ENCODE measurements at places on chromosomes 2 and 18.

GRCh38 chr2:173997269-173997668 is 32.1 kb upstream of the SP3 start:
- no peak for DNase-seq

- no peak for DNase-seq
Measured at GRCh38 chr2:113231064-113231463, 47.7 kb downstream of the PAX8 start.

DNA sequence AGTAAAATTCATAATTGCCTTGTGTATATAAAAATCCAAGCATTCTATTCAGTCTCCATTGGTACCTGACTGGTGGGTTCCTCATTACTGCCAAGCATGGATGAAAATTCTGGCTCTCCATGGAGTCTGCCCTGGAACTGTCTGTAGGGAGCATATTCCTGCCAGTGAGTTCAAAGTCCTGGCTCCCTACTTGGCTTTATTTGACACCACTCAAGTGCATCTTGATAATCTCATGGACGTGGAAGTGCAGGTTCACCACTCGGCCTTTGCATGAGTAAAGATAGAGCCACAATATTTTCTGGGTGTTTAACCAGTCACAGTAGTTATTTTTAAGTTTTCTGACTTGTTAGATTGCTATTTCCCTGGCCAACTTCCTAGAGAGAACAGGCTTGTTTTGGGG is 63.5 kb downstream of the CNTNAP5 start:
- no peak for DNase-seq

DNA sequence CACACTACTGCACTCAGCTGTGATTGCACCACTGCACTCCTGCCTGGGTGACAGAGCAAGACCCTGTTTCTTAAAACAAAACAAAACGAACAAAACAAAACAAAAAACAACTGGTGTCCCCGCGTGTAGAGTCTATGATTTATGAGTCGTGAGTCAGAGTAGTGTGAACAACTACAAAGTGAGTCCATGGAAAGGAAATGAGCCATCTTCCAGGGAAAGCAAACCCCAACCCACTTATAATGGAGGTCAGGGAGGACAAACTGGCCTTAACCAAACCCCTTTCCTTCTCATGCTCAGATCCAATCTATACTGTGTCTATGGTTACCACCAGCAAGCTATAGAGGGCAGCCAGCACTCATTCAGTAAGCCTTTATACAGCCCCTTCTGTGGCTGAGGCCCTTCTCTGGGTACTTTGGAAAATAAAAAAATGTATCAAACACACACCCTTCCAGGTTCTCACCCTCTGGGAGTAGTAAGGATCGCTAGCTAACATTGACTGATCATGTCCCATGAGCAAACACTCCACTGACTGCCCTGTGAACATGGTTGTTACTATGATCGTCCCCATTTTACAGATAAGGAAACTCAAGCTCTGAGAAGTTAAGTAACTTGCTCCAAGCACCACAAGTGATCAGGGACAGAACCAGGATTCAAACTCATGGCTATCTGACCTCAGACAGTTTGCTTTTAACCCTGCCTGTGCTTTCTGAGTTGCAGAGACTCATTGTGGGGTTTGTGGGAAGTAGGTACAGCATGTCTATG is 24.7 kb upstream of the COLEC12 start:
- no peak for DNase-seq

GRCh38 chr2:119879502-119879901 is 119.8 kb downstream of the PTPN4 start:
- no peak for DNase-seq

DNA sequence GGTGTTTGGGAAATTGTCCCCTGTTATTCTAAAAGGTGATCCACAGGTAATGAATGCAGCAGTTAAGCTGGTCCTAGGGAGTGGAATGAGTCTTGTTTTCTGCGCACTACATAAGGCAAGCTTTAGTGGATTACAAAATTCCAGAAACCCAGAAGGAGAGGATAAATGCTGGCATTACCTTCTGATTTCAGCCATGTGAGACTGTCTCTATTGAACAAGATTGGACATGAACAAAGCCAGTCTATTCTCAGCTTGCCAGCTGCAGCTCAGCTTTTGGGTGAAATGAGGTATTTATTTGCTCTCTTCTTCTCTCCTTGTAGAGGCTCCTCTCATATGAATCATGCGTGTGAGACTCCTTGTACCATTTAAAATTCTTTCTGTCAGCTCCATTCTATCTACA is 944.9 kb downstream of the CNTNAP5 start:
- no peak for DNase-seq

- peak; percentile 50 for DNase-seq
Measured at GRCh38 chr18:32714571-32715148, 58.2 kb downstream of the KLHL14 start.

DNA sequence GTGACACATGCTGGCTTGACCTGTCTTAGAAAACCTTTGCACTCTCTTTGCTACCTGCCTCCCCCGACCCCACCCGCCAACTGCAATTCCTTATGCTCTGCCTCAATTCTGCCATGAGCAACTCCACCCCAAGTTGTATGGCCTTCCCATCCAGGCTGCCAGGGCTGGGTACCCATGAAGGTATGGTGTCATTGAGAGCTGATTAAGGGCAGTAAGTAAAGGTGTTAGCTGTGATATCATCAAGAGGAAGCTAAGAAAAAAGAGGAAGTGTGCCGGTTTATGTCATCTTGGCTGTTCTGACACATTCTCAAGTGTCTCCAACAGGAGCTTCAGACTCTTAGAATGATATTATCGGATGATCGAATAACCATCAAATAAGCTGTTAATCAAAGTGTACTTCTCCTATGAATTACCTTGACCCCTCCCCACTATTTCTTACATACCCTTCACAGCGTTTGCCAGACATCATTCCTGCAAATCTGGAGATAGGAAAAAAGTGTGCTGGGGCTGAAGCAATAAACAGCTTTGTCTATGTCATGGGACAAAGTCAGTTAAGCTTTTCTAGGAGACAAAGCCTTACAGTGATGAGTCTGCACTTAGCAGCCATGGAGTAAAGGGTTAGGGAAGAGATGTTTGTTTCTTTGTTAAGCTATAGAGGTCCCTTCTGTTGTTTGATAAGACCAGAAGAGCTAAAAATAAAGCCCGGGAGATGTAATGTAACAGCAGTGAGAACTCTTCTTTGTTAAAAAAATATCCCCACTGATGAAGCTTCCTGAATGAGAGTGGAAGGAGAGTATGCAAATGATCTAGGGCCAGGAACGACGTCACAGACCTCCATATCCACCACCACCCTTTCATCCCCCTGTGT is 40.4 kb upstream of the SMAD2 start:
- no peak for DNase-seq

- no peak for DNase-seq
Measured at GRCh38 chr2:171150694-171151285, 9.9 kb downstream of the TLK1 start.

DNA sequence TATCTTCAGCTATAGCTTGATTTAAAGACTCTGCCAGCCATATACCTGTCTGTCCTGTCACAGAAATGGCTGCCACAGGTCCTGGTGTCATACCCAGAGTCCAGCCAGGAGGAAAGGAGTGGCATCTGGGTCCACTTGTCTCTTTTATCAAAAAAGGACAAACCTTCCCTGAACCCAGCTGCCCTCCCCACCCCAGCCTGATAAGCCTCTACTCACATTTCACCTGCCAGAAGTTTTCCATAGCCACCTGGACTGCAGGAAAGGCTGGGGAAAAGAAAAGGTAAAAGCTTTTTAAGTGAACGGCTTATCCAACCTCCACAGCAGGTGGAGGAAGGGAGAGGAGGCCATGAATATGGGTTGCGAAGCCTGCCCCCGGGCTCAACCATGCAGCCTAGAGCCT is 32.8 kb downstream of the TMEM163 start:
- no peak for DNase-seq

DNA sequence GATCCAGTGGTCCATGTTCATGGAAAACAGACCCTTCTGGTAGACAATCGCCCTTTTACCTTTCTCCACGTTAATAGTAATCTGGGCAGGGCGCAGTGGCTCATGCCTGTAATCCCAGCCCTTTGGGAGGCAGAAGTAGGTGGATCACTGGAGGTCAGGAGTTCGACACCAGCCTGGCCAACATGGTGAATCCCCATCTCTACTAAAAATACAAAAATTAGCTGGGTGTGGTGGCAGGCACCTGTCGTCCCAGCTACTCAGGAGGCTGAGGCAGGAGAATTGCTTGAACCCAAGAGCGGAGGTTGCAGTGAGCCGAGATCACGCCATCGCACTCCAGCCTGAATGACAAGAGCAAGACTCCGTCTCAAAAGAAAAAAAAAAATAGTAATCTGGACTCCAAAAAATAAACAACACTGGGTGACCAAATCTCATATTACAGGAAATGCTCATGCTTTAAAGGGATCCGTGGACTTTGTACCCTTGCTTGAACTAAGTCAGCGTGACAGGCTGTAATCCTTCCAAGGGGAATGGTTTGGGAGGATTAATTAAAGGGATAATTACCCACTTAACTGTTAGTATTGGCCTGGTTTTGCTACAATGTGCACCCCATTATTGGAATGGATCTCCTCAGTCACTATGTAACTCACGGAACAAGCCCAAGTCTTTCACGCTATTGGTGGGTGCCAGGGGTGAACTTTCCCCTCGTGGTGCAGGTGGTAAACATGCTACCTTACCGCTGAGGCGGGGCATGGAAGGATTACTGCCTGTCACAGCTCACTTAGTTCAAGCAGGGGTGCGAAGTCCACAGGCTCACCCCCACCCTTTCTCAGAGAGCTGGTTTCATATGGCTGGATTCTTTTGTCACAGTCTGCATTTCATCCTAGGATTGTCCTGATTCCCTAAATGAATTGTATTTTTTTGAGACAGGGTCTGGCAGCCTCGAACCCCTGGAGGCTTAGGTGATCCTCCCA is 36.7 kb downstream of the PROC start:
- no peak for DNase-seq

- peak; percentile 88 for DNase-seq
Measured at GRCh38 chr2:74653985-74654882, at the start of gene SEMA4F. Gene SEMA4F, plus strand, starts transcription at chr2:74654247. Its CDS starts 130 bp downstream, at chr2:74654377.

DNA sequence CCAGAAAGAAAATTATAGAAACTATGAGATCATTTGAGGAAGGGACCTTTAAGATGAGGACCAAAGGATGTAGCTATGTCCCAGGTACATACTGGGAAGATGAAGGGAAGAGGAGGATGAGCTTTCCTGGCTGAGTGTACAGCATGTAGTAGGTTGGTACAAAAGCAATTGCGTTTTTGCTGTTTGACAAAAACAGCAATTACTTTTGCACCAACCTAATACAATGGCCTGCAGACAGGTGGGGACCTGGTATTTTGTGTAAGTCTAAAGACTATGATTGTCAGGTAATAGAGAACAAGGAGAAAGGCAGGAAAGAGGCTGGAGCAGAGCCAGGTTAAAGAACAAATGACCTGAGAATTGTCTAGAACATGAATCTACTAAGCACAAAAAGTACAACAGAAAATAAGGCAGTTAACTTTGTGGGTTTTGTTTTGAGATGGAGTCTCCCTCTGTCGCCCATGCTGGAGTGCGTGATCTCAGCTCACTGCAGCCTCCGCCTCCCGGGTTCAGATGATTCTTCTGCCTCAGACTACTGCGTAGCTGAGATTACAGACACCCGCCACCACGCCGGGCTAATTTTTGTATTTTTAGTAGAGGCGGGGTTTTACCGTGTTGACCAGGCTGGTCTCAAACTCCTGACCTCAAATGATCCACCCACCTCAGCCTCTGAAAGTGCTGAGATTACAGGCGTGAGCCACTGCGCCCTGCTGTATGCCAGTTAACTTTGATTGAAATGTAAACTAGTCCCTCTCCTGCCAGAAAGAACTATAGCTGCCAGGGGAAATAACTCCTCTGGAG is 3.2 kb upstream of the TGOLN2 start:
- no peak for DNase-seq

DNA sequence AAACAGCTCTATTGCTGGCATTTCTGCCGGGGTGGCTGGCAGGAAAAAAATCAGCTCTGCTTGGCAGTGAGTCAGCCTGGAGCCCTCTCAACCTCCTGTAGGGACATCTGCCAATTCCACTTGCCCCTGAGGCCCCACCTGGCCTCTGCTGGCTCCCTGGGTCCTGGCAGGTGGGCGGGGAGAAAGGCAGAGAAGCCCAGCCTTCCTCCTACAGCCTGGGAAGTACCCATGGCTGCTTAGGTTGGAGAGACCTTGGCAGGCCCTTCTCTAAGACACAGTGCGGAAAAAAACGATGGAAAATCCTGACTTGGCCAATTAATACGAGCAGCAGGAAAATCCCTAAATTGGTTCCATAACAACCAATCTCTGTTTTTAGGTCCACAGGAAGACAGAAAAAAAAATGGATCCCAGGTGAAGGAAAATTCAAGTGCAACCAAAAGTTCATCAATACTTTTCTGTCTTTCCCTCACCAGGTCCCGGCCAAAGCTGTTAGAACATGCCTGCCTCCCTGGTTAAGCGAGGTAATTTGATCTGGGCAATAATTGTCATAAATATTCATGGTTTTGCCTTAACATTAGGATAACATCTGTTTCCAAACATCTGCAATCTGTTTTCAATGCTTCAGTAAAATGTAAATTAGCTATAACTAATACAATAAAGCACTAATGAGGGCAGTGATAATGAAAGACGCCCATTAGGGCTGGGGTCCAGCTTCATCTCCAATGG is 245.9 kb downstream of the TFCP2L1 start:
- no peak for DNase-seq

- DNase-seq: no peak
Measured at GRCh38 chr18:79584491-79585394, 94.9 kb upstream of the CTDP1 start.

- no peak for DNase-seq
Measured at GRCh38 chr18:74453642-74454198, 3.4 kb downstream of the DIPK1C start.

GRCh38 chr2:233380132-233380895 is 26.0 kb downstream of the DGKD start:
- DNase-seq: no peak

GRCh38 chr2:28567061-28567471 is 71.2 kb downstream of the PLB1 start:
- peak; percentile 37 for DNase-seq

DNA sequence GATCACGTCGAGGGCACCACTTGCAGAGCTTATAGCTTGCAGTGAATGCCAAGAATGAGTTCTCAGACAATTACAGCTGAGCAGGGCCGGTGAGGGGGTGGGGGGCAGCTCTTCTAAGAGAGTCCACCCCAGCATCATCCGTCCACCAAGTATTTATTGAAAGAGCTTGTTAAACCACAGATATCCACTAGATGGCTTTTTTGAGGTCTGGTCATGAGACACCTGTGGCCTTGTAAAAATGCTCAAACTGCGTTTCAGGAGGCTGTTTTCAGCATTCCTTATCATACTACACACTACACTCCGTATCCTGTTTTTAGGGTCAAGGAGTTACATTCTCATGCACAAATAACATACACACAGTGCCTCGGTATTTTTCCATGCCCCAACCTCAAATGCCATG is 51.5 kb downstream of the DNAJC10 start:
- no peak for DNase-seq

DNA sequence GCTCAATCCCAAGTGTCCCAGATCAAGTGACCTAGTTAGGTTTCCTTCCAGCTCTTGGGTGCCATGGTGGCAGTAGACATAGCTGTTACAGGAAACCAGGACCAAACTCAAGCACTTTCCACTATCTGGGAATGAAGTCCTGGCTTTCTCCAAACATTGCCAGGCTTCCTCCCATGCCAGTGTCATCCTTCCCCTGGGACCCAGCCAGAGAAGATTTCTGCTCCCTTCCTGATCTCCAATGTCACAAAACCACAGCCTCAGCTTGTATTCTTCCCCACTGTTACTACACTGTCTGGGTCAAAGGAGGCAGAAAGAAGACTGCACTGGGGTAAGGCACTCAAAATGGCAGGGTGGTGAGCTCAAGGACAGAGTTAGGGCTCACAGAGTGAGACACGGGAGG is 347.1 kb downstream of the TNS1 start:
- DNase-seq: no peak

Measured in NCI-H2081 treated with DMSO at 0.1 percent for 48 hours (cell line).